GM12892 (cell line): ENCODE measurements at places on chromosomes 5 and 9.

DNA sequence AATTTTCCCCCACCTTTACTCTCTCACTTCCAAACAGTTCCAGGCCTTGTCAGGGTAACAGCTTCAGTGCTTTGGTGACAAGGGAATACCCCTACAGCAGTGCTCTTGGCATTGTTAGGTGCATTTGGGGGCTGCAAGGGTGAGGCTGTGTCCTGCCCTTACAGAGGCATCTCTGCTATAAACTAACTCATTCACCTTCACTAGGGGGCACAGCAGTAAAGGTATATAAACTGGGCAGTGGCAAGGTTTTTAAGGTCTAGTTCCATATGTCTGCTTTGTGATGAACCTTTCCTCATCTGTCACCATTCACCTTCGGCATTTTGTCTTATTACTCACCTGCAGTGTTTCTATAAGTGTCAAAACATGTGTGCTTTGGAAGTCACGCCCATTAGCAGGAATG is 79.1 kb upstream of the GPR151 start:
- DNase-seq: no peak

DNA sequence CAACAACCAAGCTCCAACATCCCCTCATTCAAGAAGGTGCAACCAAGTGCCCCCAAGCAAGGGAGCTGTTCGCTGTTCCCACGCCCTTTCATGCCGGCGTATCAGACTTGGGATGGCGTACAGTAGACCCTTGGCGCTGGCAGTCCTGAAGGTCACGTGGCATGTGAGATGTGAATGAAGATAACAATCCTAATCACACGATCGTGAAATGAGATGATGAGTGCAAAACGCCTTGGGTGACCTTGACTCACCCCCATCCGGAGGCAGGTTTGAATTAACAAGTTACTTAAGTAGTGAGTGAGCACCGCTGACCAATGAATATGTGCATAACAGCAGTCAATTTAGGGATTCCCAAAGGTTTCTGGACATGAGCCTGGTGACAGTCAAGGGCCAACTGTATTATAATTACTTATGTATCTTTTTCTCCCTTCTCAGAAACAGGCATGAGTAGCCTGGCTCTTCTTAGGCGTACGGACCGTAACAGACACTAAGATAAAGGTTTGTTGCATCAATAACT is 150.2 kb downstream of the TTLL11 start:
- DNase-seq: no peak

DNA sequence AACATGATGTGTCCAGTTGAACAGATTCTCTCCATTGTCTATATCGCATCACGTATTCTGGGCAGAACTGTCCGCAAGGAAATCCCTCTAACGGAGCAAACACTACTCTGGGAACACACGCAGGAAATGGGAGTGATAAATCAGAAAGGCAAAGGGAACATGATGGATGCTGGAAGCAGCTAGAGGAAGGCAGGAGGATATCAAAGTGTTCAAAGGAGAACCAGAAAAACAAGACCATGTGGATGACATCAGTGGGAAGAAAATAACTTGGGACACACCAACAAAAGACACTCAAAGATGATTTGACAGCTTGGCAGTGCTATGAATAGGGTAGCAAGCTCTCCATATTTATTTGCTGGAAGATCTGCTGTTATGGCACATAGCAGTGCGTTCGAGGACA is 142.9 kb downstream of the PLK2 start:
- no peak for DNase-seq

GRCh38 chr5:174521449-174521848 is 202.9 kb upstream of the MSX2 start:
- DNase-seq: no peak

- DNase-seq: no peak
These were observed 148.2 kb downstream of the COX7C start for GRCh38 chr5:86765778-86766502.

DNA sequence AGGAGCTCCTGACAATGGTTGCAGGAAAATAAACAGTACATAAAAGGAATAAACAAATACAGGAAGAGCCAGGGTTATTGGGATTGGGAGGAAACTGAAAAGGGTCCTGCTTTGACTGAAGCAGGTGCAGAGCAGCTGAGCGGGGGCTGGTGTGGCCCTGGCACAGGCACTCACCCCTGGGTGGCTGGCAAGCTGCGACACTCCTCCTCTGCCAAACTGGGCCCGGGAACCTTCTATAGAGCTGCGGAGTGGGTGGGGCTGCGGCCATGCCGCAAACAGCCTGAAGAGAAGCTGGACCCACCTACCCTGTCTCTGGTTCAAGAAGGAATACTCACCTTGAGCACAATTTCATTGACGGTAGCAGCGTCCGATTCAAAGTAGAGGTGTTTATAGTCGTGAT is 182.5 kb downstream of the GAPVD1 start:
- no peak for DNase-seq

- DNase-seq: no peak
These were observed 746 bp downstream of the NKX2-5 start for GRCh38 chr5:173234129-173234790.

- no peak for DNase-seq
These were observed 35.2 kb downstream of the NCS1 start for GRCh38 chr9:130207241-130207992.

GRCh38 chr9:34623374-34624235 is 3.3 kb upstream of the DCTN3 start:
- DNase-seq: no peak
